GM23338 (cell line): ENCODE measurements at places on chromosomes 2 and 18. TPM values are rescaled to one million over a fixed set of nuclear protein-coding genes. Genes with fewer than 3 reads are reported as not detected.
A peak's percentile ranks its signal among the peaks of the same experiment; 100 is the strongest.

DNA sequence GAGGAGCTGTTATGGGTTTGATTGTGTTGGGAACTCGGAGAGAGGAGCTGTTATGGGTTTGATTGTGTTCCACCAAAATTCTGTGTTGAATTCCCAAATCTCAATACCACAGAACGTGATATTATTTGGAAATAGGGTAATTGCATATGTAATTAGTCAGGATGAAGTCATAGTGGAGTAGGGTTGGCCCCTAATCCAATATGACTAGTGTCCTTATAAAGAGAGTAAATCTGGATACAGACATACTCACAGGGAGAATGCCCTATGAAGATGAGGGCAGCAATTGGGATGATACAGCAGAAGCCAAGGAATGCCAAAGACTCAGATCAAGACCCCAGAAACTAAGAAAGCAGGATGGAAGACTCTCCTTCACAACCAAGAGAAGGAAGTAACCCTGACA lies 1023.2 kb upstream of the ZEB2 start:
- H3K27me3 ChIP-seq: no peaks in the 10 kb centered on the region
- H3K36me3 ChIP-seq: no peaks in the 10 kb centered on the region
- no peaks in the 10 kb centered on the region for H3K4me1 ChIP-seq
- no peak overlapping the region for H3K27ac ChIP-seq
- H3K4me3 ChIP-seq: no peak overlapping the region
- no peak for DNase-seq

DNA sequence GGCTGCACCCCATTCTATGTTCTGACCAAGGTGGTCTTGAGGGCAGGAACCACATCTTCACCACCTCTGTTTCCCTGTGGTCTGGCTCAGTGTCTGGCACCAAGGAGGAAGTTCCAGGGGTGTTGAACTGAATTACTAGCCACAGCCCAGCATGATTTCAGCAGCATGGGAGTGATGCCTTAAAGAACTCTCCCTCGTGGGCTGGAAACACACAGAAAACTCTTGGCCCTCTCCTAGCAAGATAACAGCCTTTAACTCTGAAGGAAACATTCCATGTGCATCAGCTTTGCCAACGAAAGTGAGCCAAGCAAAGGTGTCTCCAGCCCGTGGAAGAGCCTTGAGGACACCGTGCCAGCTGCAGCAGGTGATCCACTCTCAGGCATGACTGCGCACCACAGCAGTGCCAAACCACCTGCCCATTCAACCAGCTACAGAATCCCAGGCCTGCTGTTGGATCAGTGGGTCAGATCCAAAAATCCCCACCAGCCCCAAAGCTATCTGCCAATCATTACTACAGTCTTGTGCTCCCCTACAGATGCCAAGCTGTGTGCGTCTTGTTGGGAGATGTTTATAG lies 124.8 kb downstream of the TTC32 start:
- no peaks in the 10 kb centered on the region for H3K27me3 ChIP-seq
- DNase-seq: no peak
- H3K36me3 ChIP-seq: no peaks in the 10 kb centered on the region
- H3K4me3 ChIP-seq: no peak overlapping the region
- H3K4me1 ChIP-seq: peaks cover 19% of the 10 kb centered on the region

DNA sequence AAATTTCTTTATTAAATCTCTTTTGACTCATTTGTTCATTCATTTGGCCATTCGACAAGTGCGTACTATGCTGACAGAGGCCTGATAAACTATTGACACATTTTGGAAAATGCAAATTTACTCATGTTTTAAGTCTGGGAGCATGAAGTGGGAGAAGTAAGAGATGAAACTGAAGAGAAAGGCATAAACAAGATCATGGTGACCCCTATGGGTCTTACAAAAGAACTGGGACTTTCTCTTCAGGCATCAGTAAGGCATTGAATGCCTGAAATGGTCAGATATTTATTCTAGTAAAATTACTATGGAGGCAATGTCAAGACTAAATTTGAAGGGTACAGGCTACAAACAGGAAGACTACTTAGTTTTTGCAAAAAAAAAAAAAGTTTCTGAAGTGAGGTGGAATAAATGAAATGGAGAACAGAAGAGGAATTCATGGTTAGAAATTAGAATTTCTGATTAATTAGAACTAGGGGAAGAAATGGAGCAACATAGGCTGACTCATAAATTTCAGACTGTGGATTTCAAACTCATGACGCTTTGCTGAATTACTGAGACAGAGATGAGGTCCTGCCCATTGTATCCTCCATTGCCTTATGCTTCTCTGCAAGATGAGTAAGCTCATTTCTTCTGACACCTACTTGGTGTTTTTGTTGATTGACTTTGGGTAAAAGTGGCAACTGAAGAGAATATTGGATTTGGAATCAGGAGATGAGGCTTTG lies 32.7 kb downstream of the VSNL1 start:
- H3K4me1 ChIP-seq: peaks cover 36% of the 10 kb centered on the region
- DNase-seq: peak; percentile 43
- H3K27ac ChIP-seq: no peak overlapping the region
- H3K4me3 ChIP-seq: no peak overlapping the region
- no peaks in the 10 kb centered on the region for H3K27me3 ChIP-seq

- H3K27me3 ChIP-seq: no peaks in the 10 kb centered on the region
- peak; percentile 72 for DNase-seq
- no peak overlapping the region for H3K4me3 ChIP-seq
- H3K4me1 ChIP-seq: no peaks in the 10 kb centered on the region
- no peak overlapping the region for H3K27ac ChIP-seq
Measured at GRCh38 chr2:25521665-25522387, 151.6 kb downstream of the DTNB start.

The SCYGR4 gene
- total RNA-seq: not detected in 2 replicates

The CRYGC gene
- total RNA-seq: not detected in 2 replicates

DNA sequence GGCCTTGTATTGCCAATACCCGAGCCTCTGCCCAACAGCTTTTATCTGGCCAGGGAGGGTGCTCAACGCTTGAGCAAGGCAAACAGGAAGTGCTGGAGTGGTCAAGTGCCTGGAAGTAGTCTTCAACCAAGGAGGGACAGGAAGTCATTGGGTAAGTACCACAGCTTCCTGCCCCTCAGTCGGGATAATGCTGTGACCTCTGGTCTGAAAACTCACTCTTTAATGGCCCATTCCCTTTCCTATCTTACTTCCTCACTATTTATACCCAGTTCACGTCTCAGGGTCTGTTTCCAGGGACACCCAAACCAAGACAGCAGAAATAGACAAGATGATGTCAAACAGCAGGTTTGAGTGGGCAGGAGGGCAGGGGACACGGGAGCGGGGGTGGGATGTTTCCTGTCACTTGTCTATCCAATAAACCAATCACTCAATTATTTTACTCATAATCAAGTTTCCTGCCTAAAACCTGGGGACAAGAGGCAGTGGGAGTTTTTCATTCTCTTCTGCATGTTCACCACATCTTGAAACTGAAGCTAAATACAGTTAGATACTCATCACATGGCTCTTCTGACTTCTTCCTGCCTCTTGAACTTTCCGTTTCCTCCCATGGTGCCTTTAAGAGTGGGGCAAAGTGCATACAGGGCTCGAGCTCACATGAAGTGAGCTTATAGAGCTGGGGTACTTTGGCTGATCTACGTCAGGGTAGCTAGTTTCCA lies 68.9 kb upstream of the CAB39 start:
- H3K27me3 ChIP-seq: no peaks in the 10 kb centered on the region
- no peaks in the 10 kb centered on the region for H3K36me3 ChIP-seq
- H3K27ac ChIP-seq: no peak overlapping the region
- no peaks in the 10 kb centered on the region for H3K4me1 ChIP-seq
- no peak for DNase-seq
- H3K4me3 ChIP-seq: no peak overlapping the region

The CHRND gene
- 0.10 TPM in 1 of 2 replicates, not detected in the other for total RNA-seq

DNA sequence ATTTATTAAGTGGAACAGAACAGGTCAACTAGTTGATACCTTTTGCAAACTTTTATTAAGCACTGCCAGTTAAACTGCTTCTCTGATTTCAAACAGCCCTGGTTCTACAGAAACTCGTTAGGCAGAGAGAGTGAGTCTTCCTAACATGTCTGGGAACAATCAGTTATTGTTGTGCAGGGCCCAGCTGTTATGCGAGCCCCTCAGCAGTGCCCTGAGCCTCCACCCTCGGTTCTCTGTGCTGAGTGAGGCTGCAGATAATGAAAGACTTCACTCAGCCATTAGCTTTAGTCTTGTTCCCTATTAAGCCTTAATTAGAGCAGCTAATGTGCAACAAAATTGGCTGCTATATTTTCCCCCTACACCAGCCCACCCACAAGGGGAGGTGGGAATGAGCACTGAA lies 39.6 kb downstream of the KCTD18 start:
- H3K4me3 ChIP-seq: no peak overlapping the region
- no peaks in the 10 kb centered on the region for H3K27me3 ChIP-seq
- DNase-seq: no peak
- H3K4me1 ChIP-seq: no peaks in the 10 kb centered on the region
- no peak overlapping the region for H3K27ac ChIP-seq

The RAD51AP2 gene
- total RNA-seq: 0.38 TPM in 1 of 2 replicates, not detected in the other

DNA sequence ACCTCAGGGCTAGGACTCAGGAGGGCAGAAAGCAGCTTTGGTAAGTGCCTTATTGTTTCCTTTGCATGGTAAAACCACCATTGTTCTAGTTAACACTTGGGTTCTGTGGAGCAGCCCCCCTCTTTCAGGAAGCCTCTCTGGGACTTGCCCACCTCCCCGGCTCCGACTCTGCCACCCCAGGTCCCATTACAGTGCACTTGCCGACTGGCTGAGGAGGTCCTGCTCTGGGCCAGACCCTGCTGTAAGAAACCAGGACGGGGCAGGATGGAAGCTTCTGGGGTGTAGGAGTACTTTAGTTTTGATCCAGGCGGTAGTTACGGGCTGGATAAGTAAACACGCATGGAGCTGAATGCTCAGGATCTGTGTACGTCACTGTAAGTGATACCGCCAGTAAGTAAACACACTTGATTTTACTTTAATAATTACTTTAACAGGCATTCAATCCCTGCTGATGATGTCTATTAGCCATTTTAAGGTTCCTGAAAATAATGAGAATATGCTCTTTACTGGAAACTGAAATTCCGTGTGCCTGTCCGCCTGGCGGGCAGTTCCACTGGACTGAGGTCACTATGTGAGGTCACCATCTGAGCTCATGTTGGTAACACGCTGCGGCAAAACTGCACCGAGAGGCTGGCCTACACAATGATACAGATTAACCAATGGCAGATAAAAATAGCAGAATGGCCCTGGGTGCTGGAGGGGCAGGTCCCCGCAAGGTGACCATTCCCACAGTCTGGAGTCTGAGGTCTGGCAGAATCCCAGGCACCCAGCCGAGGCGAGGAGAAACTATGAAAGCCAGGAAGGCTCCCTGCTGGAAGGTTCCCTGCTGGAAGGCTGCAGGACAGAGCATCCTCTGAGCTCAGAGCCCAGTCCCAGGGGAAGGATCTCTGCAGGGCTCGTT lies 25.2 kb downstream of the HS1BP3 start:
- no peaks in the 10 kb centered on the region for H3K27me3 ChIP-seq
- H3K27ac ChIP-seq: no peak overlapping the region
- no peaks in the 10 kb centered on the region for H3K4me1 ChIP-seq
- H3K4me3 ChIP-seq: no peak overlapping the region

The PRSS56 gene
- 0.31 TPM in 1 of 2 replicates, not detected in the other for total RNA-seq

- DNase-seq: no peak
- no peak overlapping the region for H3K4me3 ChIP-seq
- H3K27ac ChIP-seq: no peak overlapping the region
- H3K4me1 ChIP-seq: peaks cover 19% of the 10 kb centered on the region
- no peaks in the 10 kb centered on the region; the same call in 1 of the 2 replicates for H3K36me3 ChIP-seq
Measured at GRCh38 chr18:23230686-23231085, 95.4 kb downstream of the CABLES1 start.

DNA sequence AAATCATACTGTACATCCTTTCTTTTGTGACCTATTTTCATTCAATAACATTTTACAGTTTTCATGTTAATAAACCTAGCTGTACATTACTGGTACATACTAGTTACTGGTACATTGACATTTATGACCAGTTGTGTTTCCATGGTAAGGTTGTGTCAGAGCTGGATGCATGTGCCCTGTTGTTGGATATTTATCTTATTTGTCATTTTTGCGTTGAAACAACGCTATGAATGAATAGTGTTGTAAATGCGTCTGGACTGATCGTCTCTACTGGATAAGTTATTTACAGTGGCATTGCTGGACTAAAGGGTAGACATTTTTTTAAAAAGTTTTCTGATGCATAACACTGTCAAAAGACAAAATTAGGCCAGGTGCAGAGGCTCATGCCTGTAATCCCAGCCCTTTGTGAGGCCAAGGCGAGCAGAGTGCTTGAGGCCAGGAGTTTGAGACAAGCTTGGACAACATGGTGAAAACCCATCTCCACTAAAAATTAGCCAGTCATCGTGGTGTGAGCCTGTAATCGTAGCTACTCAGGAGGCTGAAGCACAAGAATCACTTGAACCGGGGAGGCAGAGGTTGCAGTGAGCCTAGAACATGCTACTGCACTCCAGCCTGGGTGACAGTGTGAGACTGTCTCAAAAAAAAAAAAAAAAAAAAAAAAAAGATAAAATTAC lies 40.2 kb downstream of the MCFD2 start:
- DNase-seq: no peak
- no peaks in the 10 kb centered on the region for H3K27me3 ChIP-seq
- no peak overlapping the region for H3K27ac ChIP-seq
- no peaks in the 10 kb centered on the region for H3K36me3 ChIP-seq

GRCh38 chr2:222142027-222142426 lies 156.8 kb downstream of the PAX3 start:
- H3K4me3 ChIP-seq: no peak overlapping the region
- H3K36me3 ChIP-seq: no peaks in the 10 kb centered on the region
- DNase-seq: no peak
- H3K4me1 ChIP-seq: no peaks in the 10 kb centered on the region
- no peaks in the 10 kb centered on the region for H3K27me3 ChIP-seq

- H3K36me3 ChIP-seq: no peaks in the 10 kb centered on the region
- H3K27ac ChIP-seq: no peak overlapping the region
- H3K4me3 ChIP-seq: peak overlapping the region; percentile 68
- H3K4me1 ChIP-seq: peaks cover 9% of the 10 kb centered on the region; the same call in 1 of the 2 replicates
- peaks cover 61% of the 10 kb centered on the region for H3K27me3 ChIP-seq
Measured at GRCh38 chr2:109129356-109129920, 433 bp downstream of the SH3RF3 start.
